Neural progenitor cell (in vitro differentiated cells): ENCODE measurements at places on chromosomes 6 and 20.
A peak's percentile ranks its signal among the peaks of the same experiment; 100 is the strongest.

- H3K4me1 ChIP-seq: no peaks in the 10 kb centered on the region
- H3K36me3 ChIP-seq: no peaks in the 10 kb centered on the region
Observed at GRCh38 chr20:2745060-2745910, 52.7 kb downstream of the EBF4 start.

- no peak overlapping the region for H3K4me3 ChIP-seq
- no peaks in the 10 kb centered on the region for H3K36me3 ChIP-seq
- H3K27ac ChIP-seq: no peak overlapping the region
- H3K27me3 ChIP-seq: no peaks in the 10 kb centered on the region
Observed at GRCh38 chr6:19535351-19535750, 301.8 kb upstream of the ID4 start.

DNA sequence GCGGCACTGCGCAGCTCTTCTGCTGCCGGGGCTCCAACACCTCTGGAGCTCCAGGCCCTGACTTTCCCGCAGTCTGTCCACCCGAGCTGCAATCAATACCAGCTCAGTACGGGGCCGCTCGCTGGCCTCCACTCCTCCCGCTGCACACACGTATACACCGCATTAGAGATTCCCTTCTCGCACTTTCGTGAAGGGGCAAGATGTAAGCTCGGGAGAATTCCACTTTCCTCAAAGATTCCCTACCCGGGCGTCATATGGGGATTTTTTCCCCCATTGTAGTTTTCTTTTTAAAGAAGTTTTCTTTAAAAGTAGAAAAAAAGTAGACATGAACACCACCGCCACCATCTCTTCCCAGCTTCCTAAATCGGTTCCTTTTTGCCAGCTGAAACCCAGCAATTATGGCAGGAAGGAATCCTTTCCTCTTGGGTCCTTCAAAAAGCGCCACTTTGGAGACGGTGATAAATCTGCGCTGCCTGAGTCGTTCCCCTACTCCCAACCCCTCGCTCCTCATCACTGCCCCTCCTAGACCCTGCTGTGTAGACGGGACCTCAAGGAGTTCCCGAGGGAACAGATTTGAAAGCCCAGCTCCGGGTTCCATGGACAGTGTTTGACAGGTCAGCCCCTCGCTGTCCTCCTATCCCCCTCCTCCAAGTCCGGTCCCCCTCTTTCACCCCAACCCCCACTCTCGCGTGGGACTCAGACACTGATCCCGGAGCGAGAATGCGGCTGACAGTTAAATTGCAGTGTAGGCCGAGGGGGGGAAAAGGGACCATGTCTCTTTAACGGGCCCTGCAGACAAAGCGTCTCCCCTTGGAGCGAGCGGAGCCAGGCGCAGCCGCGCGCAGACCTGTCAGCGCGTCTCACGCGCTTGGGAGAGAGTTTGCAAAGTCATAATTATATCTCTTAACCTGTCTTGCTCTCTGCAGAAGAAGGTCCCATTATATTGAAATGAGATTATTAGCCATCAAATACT is 39.5 kb downstream of the NCR2 start:
- peaks cover 100% of the 10 kb centered on the region for H3K27me3 ChIP-seq
- H3K27ac ChIP-seq: no peak overlapping the region
- peaks cover 41% of the 10 kb centered on the region for H3K4me1 ChIP-seq
- no peaks in the 10 kb centered on the region for H3K36me3 ChIP-seq
- peak overlapping the region; percentile 17 for H3K4me3 ChIP-seq

- no peaks in the 10 kb centered on the region for H3K27me3 ChIP-seq
- H3K27ac ChIP-seq: no peak overlapping the region
- H3K4me3 ChIP-seq: no peak overlapping the region
- no peaks in the 10 kb centered on the region for H3K4me1 ChIP-seq
- H3K36me3 ChIP-seq: no peaks in the 10 kb centered on the region
Observed at GRCh38 chr6:154721460-154721859, 11.8 kb upstream of the SCAF8 start.

GRCh38 chr6:43254138-43254817 is 11.0 kb downstream of the TTBK1 start:
- no peak for DNase-seq
- no peak overlapping the region for H3K4me3 ChIP-seq
- H3K4me1 ChIP-seq: peaks cover 3% of the 10 kb centered on the region
- H3K36me3 ChIP-seq: no peaks in the 10 kb centered on the region
- no peak overlapping the region for H3K27ac ChIP-seq

DNA sequence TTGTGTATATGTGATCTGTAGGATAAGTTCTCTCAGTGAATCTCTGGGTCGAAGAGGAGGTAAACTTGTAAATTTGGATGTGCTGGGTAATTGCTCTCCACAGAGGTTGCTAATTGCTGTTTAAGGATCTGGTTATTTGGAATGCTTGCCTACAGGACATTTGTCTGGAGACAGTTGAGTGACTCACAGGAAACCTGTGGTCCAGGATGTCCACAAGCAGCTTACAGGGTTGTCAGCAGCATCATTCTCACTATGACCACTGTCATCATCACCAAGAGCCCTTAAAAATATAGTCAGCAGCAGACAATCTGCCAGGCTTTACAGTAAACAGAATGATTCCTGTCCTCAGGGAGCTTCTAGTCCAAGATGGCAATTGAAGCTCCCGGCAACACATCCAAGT is 31.2 kb upstream of the KCNK5 start:
- peaks cover 11% of the 10 kb centered on the region for H3K27me3 ChIP-seq
- no peaks in the 10 kb centered on the region for H3K4me1 ChIP-seq
- no peaks in the 10 kb centered on the region for H3K36me3 ChIP-seq
- no peak overlapping the region for H3K27ac ChIP-seq
- no peak overlapping the region for H3K4me3 ChIP-seq

GRCh38 chr6:15570171-15570570 is 92.7 kb downstream of the DTNBP1 start:
- no peak overlapping the region for H3K4me3 ChIP-seq
- H3K27ac ChIP-seq: no peak overlapping the region
- H3K36me3 ChIP-seq: peaks cover 5% of the 10 kb centered on the region
- no peak for DNase-seq

DNA sequence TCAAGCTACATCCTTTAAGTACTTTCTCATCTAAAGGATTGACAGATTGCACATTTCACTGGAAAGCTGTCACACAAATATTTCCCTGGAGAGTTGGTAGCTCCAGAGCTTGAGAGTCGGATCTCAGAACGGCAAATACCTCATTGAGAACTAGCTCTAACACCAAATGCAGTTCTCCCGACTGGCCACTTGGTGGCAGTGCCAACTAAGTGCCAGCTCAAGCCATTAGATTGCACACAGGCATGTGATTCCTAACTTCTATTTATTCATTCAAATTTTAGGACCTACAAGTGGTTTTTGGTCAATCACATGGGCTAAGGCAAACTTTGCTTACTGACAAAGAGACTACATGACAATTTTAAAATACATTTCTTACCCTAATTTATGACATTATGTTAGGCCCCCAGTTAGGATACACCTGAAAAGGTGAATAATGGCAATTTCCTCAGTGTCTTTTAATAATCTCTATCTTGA is 7.9 kb upstream of the MCHR2 start:
- H3K36me3 ChIP-seq: no peaks in the 10 kb centered on the region
- H3K27ac ChIP-seq: no peak overlapping the region
- H3K4me3 ChIP-seq: no peak overlapping the region
- peak; percentile 68 for DNase-seq
- H3K4me1 ChIP-seq: no peaks in the 10 kb centered on the region

DNA sequence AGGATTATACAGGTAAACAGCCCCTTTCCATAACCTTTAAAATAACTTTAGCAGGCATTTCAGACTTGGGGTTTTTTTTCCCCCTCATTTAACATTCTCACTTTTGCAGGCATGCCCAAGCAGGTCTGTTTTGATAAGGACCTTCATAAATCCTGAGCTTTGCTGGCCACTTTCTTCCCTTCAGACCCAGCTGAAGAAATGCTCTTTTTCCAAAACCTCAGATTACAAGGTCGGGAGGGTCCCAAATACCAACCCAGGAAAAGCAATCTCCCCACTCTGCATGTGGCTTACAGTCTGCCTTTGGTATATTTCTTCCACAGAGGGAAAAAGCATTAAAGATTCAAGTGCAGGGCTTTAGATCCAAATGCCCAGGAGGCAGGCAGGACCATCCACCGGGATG is 6.8 kb downstream of the NFATC2 start:
- no peak overlapping the region for H3K4me3 ChIP-seq
- no peak for DNase-seq
- H3K36me3 ChIP-seq: no peaks in the 10 kb centered on the region
- no peak overlapping the region for H3K27ac ChIP-seq
- H3K4me1 ChIP-seq: no peaks in the 10 kb centered on the region

DNA sequence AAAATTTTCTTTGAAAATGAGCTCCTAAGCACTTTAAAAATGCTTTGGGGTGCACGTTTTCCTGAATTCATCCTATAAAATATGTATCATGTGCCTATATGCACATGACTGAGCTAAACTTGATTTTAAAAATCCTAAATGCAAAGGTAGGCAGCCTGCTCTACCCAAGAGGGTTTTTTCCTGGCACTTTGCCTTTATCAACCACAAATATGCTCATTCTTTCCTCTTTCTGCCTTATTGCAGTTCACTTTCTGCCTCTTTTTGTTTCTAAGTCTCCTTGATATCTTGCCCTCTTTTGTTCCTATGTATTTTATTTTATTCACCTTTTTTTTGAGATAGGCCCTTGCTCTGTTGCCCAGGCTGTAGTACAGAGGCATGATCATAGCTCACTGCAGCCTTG is 229.3 kb downstream of the GRM1 start:
- H3K36me3 ChIP-seq: no peaks in the 10 kb centered on the region
- DNase-seq: no peak
- no peak overlapping the region for H3K4me3 ChIP-seq
- no peaks in the 10 kb centered on the region for H3K4me1 ChIP-seq
- H3K27ac ChIP-seq: no peak overlapping the region

- DNase-seq: no peak
- no peak overlapping the region for H3K4me3 ChIP-seq
- no peaks in the 10 kb centered on the region for H3K27me3 ChIP-seq
- H3K27ac ChIP-seq: no peak overlapping the region
- no peaks in the 10 kb centered on the region for H3K4me1 ChIP-seq
Observed at GRCh38 chr6:44650495-44650894, 263.0 kb downstream of the CDC5L start.

- no peaks in the 10 kb centered on the region for H3K27me3 ChIP-seq
- H3K4me3 ChIP-seq: peak overlapping the region; percentile 74
- DNase-seq: peak; percentile 98
Observed at GRCh38 chr6:30880698-30881252, 3.5 kb upstream of the DDR1 start.

- no peaks in the 10 kb centered on the region for H3K36me3 ChIP-seq
- H3K27ac ChIP-seq: no peak overlapping the region
- DNase-seq: peak; percentile 75
- H3K4me1 ChIP-seq: peaks cover 6% of the 10 kb centered on the region
- H3K27me3 ChIP-seq: no peaks in the 10 kb centered on the region
Observed at GRCh38 chr6:152897807-152898399, 84.9 kb downstream of the FBXO5 start.

- H3K4me3 ChIP-seq: no peak overlapping the region
- no peak for DNase-seq
- peaks cover 9% of the 10 kb centered on the region for H3K4me1 ChIP-seq
- no peak overlapping the region for H3K27ac ChIP-seq
- no peaks in the 10 kb centered on the region for H3K36me3 ChIP-seq
- H3K27me3 ChIP-seq: peaks cover 27% of the 10 kb centered on the region
Observed at GRCh38 chr20:58175425-58175824, 53.0 kb downstream of the ANKRD60 start.

GRCh38 chr6:108915258-108915657 is 67.0 kb downstream of the ARMC2 start:
- H3K36me3 ChIP-seq: no peaks in the 10 kb centered on the region
- DNase-seq: no peak
- peaks cover 7% of the 10 kb centered on the region for H3K4me1 ChIP-seq
- H3K27ac ChIP-seq: no peak overlapping the region

GRCh38 chr20:51271931-51272330 is 249.0 kb upstream of the KCNG1 start:
- no peak for DNase-seq
- no peaks in the 10 kb centered on the region for H3K36me3 ChIP-seq
- H3K27me3 ChIP-seq: no peaks in the 10 kb centered on the region
- H3K4me1 ChIP-seq: no peaks in the 10 kb centered on the region

GRCh38 chr6:90610751-90611542 is 24.1 kb upstream of the MAP3K7 start:
- H3K4me1 ChIP-seq: peaks cover 19% of the 10 kb centered on the region
- H3K4me3 ChIP-seq: peak overlapping the region; percentile 57
- peaks cover 45% of the 10 kb centered on the region for H3K27me3 ChIP-seq
- no peak overlapping the region for H3K27ac ChIP-seq
- H3K36me3 ChIP-seq: no peaks in the 10 kb centered on the region

- H3K4me1 ChIP-seq: peaks cover 4% of the 10 kb centered on the region
- DNase-seq: peak; percentile 82
- peak overlapping the region; percentile 83 for H3K4me3 ChIP-seq
- H3K36me3 ChIP-seq: no peaks in the 10 kb centered on the region
- peak overlapping the region; percentile 80 for H3K27ac ChIP-seq
Observed at GRCh38 chr6:134175532-134176263, 123.3 kb upstream of the SLC2A12 start.

- no peak overlapping the region for H3K4me3 ChIP-seq
- no peaks in the 10 kb centered on the region for H3K36me3 ChIP-seq
- H3K27me3 ChIP-seq: no peaks in the 10 kb centered on the region
- no peaks in the 10 kb centered on the region for H3K4me1 ChIP-seq
- DNase-seq: no peak
Observed at GRCh38 chr6:143205991-143206390, 145.3 kb downstream of the AIG1 start.

- peak overlapping the region; percentile 29 for H3K4me3 ChIP-seq
- no peaks in the 10 kb centered on the region for H3K36me3 ChIP-seq
- H3K27me3 ChIP-seq: peaks cover 51% of the 10 kb centered on the region
- no peak overlapping the region for H3K27ac ChIP-seq
- peaks cover 9% of the 10 kb centered on the region for H3K4me1 ChIP-seq
- no peak for DNase-seq
Observed at GRCh38 chr6:27209196-27209595, 38.3 kb upstream of the PRSS16 start.

- no peaks in the 10 kb centered on the region for H3K4me1 ChIP-seq
- no peaks in the 10 kb centered on the region for H3K27me3 ChIP-seq
- no peak overlapping the region for H3K27ac ChIP-seq
- no peaks in the 10 kb centered on the region for H3K36me3 ChIP-seq
Observed at GRCh38 chr6:84882768-84883766, 118.7 kb upstream of the TBX18 start.

- DNase-seq: peak; percentile 36
- H3K27ac ChIP-seq: no peak overlapping the region
Observed at GRCh38 chr6:3159805-3160781, 2.7 kb upstream of the TUBB2A start.

- no peak overlapping the region for H3K4me3 ChIP-seq
- no peak overlapping the region for H3K27ac ChIP-seq
- no peaks in the 10 kb centered on the region for H3K4me1 ChIP-seq
Observed at GRCh38 chr6:111367393-111368088, 115.5 kb downstream of the REV3L start.

GRCh38 chr6:167714152-167714551 is 112.6 kb upstream of the AFDN start:
- H3K27me3 ChIP-seq: no peaks in the 10 kb centered on the region
- DNase-seq: no peak
- no peaks in the 10 kb centered on the region for H3K36me3 ChIP-seq
- H3K4me1 ChIP-seq: peaks cover 6% of the 10 kb centered on the region

- H3K36me3 ChIP-seq: no peaks in the 10 kb centered on the region
- no peaks in the 10 kb centered on the region for H3K4me1 ChIP-seq
- H3K27me3 ChIP-seq: no peaks in the 10 kb centered on the region
- no peak overlapping the region for H3K27ac ChIP-seq
Observed at GRCh38 chr6:111944541-111944940, 71.3 kb upstream of the FYN start.

GRCh38 chr6:138088326-138088762 is 18.9 kb downstream of the PERP start:
- no peak overlapping the region for H3K27ac ChIP-seq
- H3K4me3 ChIP-seq: no peak overlapping the region
- no peaks in the 10 kb centered on the region for H3K36me3 ChIP-seq
- no peaks in the 10 kb centered on the region for H3K27me3 ChIP-seq

GRCh38 chr6:14540810-14541540 is 423.4 kb downstream of the CD83 start:
- H3K27me3 ChIP-seq: no peaks in the 10 kb centered on the region
- H3K4me3 ChIP-seq: no peak overlapping the region
- DNase-seq: peak; percentile 45
- peak overlapping the region; percentile 7 for H3K27ac ChIP-seq
- H3K4me1 ChIP-seq: peaks cover 35% of the 10 kb centered on the region
